Stimulated activated naive CD4-positive, alpha-beta T cell treated with Interleukin-2 at 50 U/mL for 16 hours (primary cell): ENCODE measurements at places on chromosomes 13 and 19.

DNA sequence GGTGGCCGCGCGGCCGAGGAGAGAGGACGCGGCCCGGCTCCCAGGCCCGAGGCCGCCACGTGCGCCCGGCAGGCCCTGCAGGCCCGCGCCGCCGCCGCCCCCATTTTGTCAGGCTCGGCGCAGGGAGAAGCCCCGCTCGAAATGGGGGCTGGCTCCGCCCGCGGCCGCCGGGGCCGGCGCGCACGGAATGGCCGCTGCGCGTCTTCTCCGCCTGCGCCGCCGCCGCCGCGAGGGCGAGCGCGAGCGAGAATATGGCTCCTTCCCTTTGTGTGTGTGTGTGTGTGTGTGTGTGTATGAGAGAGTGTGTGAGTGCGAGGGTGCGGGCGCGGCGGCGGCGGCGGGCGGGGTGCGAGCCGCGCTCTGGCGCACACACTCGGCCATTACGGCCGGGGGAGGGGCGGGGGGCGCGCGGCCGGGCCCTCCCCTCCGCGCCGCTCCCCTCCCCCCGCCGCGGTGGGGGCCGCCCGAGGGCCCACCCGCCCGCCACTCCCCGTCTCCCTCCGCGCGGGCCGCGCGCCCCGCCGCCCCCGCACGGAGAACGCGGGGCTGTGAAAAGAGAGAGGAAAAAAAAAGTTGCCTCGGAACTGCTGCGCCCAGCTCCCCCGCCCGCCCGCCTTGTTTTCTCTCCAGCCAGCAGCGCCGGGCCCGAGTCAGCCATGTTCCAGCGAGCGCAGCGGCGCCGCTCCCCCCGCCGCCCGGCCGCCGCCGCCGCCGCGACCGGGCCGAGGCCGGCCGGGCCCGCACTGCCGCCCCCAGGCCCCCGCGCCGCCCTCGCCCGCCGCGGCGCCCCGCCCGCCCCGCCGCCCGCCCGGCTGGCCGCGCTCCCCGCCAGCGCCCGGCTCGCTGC is 1.0 kb downstream of the HMGB1 start:
- DNase-seq: peak; percentile 79

DNA sequence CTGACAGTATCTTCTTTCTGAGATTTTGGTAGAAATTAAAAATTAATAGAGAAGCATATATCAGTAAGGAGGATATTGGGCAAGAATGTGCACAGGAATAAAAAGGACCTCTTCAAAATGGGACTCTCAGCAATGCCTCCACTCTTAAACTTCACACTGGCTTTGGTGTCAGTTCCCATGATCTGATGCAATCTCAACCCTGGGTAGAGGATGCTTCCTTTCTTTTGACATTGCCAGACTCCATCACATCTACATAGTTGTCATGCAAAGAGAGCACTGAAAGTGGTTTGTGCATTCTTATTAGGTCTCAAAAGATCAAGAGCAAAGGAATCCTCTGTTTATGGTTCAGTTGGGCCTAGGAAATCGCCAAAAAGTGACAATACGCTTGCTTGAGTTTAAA is 26.3 kb downstream of the STARD13 start:
- DNase-seq: no peak

DNA sequence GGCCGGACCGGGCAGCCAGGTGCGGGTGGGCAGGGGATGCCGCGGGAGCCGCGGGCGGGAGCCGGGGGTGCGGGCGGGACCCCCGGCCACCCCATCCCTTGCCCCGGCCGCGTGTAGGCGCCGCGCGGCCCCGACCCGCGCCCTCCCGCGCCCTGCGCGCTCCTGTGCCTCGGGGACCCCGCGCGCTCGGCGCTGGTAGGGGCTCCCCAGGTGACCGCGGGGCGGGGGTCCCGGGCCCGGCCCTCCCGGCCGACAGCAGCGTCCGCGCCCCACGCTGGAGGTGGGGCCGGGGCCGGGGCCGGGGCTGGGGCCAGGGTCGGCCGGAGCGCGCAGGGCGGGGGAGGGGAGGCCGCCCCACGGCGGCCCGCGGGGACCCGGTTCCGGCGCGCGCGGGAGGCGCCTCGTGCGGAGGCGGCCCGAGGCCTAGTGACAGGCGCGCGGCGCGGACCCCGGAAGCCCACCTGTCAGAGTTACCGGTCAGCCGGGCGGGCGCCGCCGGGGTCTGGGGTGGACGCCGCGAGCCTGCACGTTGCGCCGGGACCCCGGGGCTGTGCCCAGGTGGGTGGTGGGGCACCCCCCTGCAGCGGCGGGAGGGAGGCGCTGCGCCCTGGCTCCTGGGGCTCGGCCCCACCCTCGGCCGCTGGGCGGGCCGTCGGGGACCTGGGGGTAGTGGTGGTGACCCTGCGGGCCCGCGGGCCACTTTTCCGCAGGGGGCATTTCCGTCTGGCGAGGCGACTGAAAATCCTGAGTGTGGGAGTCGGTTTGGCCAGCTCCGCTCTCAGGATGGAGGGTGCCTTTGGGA is 518 bp downstream of the TFDP1 start:
- peak; percentile 15 for DNase-seq

- DNase-seq: peak; percentile 61
Measured at GRCh38 chr19:47110521-47111005, 3.0 kb downstream of the ZC3H4 start.

- DNase-seq: no peak
Measured at GRCh38 chr13:109465148-109465547, 321.2 kb downstream of the IRS2 start.

GRCh38 chr13:29125191-29125933 is 305.2 kb downstream of the MTUS2 start:
- DNase-seq: no peak

- no peak for DNase-seq
Measured at GRCh38 chr13:66974174-66974573, 256.0 kb downstream of the PCDH9 start.
